Common myeloid progenitor, CD34-positive (primary cell): ENCODE measurements at places on chromosomes 3 and 15.
A peak's percentile ranks its signal among the peaks of the same experiment; 100 is the strongest.

DNA sequence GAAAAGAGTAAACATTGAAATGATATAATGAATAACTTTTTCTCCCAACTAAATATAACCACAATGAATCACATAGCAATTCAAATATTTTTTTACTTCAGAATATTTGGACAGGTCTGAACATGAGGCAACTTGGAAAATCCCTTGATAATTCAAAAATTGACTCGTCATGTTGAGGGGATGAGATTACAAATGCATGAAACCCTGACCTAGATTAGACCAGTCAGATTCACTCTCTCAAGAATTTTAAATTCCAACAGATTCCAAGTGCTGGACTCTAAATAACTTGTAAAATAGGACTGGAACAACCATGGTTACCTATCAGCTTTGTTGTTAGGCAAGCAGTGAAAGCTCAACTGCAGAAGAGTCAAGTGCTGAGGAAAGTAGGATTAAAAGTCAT lies 317.5 kb downstream of the GBE1 start:
- no peak for DNase-seq

- no peak for DNase-seq
Measured at GRCh38 chr3:20515834-20516233, 329.8 kb upstream of the SGO1 start.

DNA sequence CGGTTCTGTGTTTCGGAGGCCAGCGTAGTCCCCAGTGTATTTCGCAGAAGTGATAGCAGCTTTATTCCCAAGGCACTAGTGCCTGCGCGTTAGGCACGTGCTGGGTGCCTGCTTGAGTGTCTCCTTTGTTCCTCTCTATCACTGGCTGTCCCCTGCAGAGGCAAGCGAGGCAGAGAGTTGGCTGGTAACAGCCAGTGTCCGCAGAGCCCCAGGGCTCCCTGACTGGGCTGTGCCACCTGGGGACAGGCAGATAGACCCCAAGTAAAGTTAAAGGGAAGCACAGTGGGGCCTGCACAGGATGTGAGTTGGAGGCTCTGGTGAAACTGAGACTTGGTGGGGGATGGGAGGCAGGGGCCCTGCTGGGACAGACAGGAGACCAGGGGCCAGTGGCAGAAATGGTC lies 50.7 kb downstream of the APBA2 start:
- DNase-seq: no peak

DNA sequence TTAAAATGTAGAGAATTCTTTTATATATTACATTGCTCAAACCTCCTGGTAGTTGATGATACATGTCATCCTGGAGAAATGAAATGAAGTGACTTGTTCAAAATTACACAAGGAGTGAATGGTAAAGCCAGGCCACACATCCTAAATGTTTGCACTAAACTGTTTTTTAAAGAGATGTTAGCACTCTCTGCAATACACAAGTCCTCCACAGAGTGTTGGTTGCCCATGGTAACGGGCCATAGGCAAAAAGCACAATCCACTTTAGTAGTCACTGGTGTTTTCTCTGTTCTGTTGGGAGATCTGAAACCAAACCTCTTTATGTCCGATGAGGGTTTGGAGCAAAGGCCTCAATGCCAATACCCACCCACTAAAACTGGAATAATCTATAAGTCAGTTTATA lies 907.4 kb downstream of the NTRK3 start:
- DNase-seq: no peak

DNA sequence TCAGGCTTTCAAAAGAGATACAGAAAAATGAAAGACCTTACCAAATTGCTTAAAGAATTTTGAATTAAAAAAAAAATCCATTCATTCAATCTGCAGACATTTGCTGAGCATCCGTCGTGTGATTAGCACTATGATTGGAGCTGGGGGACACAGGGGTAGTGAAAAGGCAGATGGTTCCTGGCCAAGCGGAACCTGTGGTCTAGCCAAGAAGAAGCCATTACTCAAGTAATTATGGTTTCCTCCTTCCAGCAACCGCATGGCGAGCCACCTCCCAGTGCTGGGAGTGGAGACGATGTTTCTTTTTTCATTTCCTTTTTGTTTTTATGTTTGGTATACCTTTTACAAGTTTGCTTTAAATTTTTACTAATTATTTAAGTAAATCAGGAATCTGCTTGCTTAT lies 140.2 kb downstream of the CACNA2D3 start:
- peak; percentile 96 for DNase-seq

DNA sequence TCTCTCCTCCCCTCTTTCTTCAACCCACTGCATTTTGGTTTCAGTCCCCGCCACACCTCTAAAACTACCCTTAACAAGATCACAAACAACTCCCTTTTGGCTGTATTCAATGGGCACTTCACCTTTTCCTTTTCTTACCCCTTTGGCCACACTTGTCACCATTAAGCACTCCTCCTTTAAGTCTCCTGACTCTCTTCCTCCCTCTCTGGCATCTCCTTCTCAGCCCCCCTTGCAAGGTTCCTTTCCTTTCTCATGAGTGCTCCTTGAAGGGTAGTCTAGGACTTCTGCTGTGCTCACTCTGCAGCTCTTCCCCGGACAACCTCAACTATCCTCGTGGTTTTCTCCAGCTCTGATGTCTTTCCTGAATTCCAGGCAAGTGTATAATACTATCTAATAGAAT lies 103.7 kb downstream of the RPL22L1 start:
- DNase-seq: no peak

GRCh38 chr15:40960151-40960885 lies 7.0 kb downstream of the CHAC1 start:
- no peak for DNase-seq

GRCh38 chr3:157142315-157142714 lies 17.6 kb downstream of the CCNL1 start:
- DNase-seq: no peak

- no peak for DNase-seq
Measured at GRCh38 chr3:45689787-45690145, 570 bp downstream of the SACM1L start.

DNA sequence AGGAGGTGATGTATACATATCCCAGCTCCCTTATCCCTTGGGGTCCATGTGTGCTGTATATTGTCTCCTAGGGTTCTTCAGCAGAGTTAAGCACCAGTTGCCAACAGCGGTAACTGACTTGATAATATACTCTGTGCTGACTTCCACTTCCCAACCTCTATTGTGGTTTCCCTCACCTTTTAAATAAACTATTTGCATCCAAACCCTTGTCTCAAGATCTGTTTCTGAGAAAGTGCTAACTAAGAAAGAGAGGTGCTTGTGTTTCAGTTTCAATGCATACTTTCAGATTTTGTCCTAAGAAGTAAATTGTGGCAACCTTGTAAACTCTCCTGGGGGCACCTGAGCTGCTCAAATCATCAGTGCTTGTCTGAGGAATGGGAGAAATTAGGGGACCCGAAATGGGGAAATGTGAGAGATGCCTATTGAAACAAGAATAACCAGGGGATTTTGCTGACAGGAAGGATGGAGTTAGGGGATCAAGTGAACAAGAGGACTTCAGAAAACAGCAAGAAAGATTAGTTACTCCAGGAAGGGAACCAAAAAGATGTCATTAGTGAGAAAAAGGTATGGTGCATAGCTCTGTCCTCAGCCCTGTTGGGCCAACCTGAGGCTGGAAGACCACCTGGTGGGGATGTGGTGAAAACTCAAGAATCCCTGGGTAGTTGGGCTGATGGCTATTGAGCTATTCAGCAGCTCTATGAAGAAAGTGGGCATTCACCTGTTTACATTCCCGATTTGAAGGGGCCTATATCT lies 50.9 kb upstream of the MRPL3 start:
- no peak for DNase-seq

DNA sequence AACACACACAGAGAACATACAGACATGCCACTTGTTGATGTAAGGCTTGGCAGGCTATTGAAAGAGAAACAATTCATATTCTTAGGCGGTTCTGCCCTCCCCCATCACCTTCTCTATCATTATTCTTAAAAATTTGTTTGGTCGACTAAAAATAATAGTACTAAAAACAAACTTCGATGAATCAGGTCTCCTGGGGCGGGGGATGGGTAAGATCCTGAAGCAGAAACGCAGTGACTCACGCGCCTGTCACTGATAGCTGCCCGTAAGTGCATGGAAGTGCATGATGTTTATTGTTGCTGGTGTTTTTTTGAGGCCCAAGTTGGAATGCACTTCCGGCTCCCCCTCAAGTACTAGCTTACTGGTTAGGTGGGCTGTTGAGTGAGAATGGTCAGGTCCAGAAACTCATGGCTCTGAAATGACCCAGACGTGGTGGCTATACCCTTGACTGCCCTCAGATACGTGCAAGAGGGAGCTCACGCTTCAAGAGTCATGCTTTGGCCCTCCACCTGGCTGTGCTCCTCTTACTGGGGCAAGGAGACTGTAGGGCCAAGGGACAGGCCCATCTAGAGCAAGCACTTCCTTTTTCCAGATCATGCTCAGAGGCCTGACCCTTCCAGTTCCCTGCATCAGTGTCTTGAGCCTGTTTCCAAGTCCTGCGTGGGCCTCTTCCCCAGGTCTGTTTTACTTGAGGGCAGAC lies 10.9 kb downstream of the SMAD3 start:
- no peak for DNase-seq

DNA sequence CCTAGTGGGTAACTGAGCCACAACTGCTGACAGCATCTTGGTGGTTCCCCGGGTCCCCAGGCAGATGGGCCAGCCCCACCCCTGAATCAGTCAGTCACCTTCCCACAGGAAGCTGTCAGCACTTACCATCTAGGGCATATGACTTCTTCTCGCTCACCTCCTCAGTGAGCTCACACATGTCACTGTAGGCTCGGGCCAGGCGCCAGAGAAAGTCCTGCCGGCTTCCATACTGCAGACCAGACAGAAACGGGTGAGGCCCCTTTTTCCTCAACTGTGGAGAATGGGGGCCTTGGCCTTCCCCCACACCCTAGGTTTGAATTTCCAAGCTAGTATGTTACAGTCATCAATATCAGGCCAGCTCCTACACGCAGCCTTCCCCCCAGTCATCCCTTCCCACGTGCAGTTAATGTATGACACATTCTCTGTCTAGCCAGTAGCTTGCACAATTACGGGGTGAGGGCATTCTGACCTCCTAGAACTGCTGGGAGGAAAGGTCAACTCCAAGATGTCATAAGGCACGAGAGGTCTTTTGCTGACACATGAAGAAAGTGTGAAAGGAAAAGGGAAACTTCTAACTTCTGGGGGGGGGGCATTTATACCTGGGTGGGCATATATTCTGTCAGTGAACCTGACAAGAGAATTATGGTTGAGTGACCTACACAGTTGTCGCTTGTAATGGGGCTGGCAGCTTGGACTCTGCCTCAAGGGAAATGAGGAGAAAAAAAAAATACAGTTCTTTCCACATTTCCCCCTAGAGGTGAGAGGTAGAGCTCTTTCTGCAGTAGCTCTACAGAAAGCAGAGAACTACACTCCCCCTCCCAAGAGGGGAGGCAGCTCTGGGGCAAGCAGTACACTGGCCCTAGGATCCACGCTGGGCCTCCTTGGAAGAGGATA lies 10.9 kb downstream of the RMDN3 start:
- DNase-seq: peak; percentile 26

DNA sequence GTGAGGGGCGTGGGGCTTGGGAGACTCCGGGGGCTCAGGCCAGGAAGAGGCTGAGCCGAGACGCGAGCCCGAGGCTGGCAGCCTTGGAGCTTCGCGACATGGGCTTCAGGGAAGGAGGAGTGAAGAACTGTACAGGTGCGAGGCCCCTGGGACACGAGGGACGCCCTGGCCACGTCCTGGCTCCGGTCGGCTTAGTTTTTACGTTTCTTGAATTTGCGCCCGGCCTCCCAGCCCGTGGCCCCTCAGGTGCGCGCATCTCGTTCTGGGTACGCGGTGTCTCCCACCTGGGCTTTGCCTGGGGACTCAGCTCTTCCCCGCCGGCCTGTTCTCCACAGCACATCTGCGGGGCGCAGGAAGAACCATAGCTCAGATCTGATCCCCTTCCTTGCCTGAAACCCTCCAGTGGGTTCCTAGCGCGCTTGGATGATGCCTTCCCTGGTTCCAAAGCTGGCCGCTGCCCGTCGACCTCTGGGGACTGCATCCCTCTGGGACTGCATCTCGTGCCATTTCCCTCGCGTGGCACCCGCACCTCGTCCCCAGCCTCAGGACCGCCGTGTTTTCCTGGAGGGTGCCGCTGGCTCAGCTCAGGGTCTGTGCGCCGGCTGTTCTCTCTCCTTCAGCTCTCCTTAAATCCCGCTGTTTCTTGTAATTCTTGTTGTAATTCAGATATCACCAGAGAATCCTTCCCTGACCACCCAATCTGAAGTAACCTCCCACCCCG lies 614 bp downstream of the CHCHD6 start:
- DNase-seq: no peak

DNA sequence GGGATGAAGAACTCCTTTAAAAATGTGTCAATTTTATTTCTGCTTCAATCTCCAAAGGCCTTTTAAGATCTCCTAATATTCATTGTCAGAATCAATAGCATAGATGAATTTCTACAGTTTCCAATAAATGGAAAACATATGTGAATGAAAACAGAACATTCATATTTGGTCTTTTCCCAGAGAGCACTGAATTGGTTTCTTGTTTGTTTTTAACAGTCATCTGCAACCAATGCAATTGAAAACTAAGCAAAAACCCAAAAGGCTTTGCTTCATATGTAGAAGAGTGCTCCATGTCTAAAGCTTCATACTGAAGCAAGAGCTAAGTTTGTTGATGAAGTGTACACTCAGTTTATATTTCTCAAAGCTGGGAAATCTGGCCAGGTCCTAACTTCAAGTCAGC lies 426.5 kb upstream of the CDIN1 start:
- DNase-seq: no peak

GRCh38 chr15:65263313-65263712 lies 23.4 kb downstream of the PARP16 start:
- no peak for DNase-seq

DNA sequence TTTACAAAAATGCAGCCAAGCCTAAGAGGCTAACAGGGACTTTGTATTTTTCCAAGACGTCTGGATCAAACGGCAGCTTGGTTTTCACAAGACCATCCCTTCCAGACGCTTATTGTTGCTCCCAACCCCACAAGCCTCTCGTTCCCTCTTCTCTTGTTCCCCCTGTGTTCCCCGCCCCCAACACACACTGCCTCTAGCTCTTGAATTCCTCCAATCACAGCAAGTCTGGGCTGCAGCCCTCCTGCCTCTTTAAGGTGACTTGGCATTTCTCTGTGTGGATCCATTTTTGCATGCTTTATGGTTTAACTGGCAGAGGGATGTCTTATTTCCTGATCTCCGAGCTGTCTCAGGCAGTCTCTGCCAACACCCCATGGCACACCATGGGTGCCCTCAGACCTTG lies 182.2 kb downstream of the ABHD5 start:
- DNase-seq: no peak

GRCh38 chr3:137294839-137295238 lies 337.1 kb downstream of the IL20RB start:
- DNase-seq: no peak
